Sciatic nerve (tissue), 2 donors: ENCODE measurements at places on chromosomes 12 and 14.

DNA sequence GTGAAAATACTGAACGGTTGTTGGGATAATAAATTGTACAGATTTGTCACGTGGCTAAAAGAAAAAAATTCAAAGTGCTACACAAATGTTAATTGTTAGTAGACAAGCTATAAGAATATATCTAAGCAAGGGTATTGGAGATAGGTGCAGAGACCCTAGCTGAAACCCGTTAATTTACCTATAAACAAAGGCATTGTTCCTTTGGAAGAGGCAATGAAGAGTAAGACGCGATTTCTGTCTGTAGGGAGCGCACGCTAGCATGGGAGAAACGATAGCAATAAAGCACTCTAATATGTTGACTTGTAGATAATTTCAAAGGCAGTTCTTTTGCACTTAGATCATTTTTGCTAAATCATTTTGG is 565 bp downstream of the CCDC77 start:
- no peak for DNase-seq

GRCh38 chr12:678747-679712 is 15.8 kb upstream of the NINJ2 start:
- DNase-seq = no peak

- no peak for DNase-seq
Measured at GRCh38 chr12:113039911-113040445, 16.6 kb upstream of the DTX1 start.

- DNase-seq = no peak
Measured at GRCh38 chr12:82099216-82099615, 259.0 kb downstream of the CCDC59 start.

DNA sequence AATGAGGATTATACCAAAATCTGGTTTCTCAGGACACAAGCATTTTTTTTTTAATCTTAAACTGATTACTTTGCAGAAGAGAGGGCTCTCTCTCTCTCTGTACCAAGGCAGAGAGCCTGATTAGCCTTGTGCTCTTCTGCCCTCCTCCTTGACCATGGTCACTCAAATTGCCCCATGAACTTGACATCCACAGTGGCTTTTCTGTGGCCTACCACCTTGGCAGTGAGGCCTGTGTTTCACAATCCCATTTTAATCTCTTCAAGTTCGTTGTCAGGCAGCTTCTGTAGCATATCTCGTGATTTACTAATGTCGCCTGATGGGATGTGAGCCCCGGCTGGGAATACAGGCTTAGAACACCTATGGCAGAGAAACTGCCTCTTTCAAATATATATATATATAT is 30.7 kb upstream of the PWP1 start:
- no peak for DNase-seq

GRCh38 chr12:104422441-104422840 is 34.3 kb upstream of the CHST11 start:
- no peak for DNase-seq

GRCh38 chr12:55017416-55017925 is 2.3 kb upstream of the NEUROD4 start:
- DNase-seq = no peak

DNA sequence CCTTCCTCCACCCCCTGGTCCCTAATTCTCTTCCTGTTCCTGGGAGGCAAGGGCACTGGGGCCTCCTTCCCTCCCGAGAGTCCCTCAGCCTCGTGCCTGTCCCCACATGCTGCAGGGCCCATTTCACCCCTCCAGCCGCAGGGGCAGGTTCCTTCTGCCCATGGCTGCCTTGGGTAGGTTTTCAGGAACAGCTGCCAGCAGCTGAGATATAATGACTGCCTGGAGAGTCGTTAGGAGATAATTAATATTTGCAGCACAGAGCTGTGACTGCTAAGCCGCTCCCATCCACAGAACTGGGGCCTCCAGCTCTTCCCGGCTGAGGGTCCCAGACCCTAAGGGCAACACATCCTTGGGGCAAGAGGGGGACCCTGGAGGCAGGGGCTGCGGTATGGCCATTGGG is 211.9 kb upstream of the LHX5 start:
- DNase-seq = no peak

DNA sequence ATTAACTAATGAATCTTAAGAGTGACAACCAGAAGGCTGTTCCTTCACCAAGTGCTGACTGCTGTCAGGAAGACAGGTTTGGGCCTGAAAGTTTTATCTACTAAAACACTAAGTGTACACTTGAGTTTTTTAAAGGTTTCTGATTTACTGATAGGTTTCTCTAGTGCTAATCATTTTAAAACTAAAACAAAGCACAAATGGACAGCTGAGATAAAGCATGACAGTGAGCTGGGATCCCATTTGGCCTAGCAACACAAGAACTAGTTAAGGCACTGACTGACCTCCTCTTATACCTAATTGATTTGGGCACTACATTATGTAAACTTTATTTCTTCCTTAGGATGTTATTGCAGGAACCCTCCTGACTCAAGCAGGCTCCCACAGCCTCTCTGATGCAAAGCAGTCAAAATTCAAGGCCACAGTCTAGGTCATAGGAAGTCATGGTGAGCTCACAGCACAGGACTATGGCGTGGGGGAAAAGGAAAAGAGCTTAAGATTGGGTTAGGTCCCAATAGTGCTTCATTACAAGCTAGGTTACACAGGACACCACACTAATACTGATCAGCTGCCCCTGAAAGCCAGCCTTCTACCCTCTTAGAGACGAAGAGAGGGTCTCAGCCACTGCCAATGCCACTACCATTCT is 3.5 kb downstream of the STXBP6 start:
- DNase-seq = no peak

DNA sequence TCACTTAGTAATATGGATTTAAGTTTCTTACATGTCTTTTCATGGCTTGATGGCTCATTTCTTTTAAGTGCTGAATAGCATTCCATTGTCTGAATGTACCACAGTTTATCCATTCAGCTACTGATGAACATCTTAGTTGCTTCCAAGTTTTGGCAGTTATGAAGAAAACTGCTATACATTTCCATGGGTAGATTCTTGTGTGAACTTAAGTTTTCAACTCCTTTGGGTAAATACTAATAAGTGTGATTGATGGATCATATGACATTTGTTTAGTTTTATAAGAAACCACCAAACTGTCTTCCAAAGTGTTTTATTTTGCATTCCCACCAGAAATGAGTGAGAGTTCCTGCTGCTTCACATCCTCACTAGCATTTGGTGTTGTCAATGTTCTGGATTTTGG is 119.2 kb downstream of the NAV3 start:
- DNase-seq = no peak

DNA sequence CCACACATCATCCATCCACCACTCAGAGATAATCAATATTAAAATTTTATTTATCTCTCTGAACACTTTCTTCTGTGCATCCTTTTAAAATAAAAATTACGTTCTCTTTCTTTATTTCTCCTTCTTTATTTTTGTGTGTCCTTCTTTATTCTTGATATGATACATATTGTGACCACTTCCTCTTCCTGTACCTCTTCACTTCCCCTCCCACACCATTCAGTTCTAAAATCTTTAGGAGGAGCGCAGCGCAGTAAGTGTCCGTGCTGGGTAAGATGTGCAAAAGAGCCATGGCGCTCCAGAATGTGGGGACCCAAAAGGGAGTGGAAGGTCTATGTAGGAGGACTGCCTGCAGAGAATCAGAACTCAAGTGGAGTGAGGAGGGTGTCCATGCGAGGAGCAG is 256.7 kb downstream of the ITPR2 start:
- no peak for DNase-seq

- DNase-seq = peak; percentile 67
Measured at GRCh38 chr14:106518054-106518943, 991.9 kb downstream of the TMEM121 start.

GRCh38 chr12:66130267-66131066 is at the start of gene LLPH:
LLPH (minus strand) TSS chr12:66130750; CDS start chr12:66129106, 1,644 bp downstream.
- DNase-seq = peak; percentile 93

DNA sequence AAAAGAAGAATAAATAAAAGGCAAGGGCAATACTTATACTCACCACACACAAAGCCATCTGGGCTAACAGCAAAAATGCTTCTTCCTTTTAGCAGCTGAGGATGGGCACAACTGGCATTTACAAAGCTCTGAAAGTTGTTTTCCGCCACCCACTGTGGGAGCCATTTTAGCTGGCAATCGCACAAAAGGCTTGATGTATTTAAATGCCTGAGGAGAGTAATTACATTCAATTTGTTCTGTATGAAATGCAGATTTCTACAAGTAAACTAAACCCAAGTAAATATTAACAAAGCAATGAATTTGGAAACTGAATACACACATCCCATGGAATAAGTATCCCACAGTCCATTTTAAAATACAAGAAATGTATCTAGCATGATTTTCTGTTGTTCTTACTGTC is 37.5 kb downstream of the LRIG3 start:
- no peak for DNase-seq

GRCh38 chr12:101743724-101744472 is 4.6 kb upstream of the SYCP3 start:
- no peak for DNase-seq

GRCh38 chr12:51848841-51849735 is 570 bp upstream of the FIGNL2 start:
- peak; percentile 70 for DNase-seq

DNA sequence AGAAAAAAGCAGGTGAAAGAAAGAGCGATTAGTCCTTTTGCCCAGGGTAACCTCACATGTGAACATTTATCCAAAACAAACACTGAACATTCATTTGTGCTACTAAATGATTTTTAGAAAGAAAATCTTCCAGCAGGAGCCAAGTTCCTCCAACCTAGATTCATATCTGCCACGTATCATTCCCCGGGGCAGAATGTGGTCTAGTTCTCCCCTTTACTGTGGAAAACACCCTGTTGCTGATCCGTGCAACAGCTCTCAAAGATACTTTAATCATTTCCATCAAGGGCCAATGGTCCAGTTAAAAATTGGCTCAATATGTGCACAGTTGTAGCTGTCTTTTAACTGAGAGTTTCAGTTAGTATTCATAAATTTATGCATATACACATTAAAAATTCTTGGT is 479.1 kb downstream of the ATP23 start:
- no peak for DNase-seq

DNA sequence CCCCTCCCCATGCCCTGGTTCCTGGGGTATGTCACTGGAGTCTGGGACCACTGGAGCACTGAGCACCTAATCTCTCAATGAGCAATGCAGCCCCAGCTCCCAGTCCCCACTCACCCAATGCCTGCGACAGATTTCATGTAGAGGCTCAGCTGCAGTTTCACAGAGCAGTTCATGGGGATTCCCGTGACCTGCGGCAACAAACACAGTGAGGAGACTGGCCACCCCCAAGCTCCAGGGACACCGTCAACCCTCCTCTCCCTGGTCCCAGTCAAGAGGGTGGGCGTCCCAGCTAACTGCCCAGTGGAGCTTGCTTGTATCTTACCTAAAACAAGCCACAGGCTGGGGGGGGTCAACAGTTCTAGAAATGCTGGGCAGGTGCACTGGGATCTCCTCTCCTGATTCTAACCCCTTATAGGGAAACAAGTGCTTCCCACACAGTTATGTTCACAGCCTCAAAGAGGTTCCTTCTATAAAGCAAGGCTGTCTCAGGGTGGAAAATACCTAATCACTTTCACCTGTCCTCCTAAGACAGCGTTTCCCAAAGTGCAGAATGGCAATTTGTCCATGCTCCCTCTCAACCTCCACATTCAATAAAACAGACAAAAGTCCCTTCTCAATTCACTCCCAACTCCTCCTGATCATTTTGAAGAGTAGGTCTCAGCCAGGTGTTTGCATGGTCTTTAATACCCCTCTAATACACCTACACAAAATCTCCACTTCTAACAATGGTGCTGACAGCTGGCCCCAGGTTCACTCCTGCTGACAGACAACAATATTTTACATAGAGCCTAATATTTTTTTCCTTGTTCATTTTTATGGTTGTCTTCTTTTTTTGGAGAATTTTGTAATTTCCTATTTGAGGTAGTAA is 68.3 kb downstream of the SCARB1 start:
- no peak for DNase-seq

GRCh38 chr12:131640525-131640924 is 70.4 kb upstream of the SFSWAP start:
- no peak for DNase-seq

- no peak for DNase-seq
Measured at GRCh38 chr14:77099425-77100167, 1.5 kb downstream of the CIPC start.

GRCh38 chr14:30803185-30803584 is 71.2 kb upstream of the COCH start:
- no peak for DNase-seq

GRCh38 chr14:42224053-42224888 is 617.6 kb downstream of the LRFN5 start:
- peak; percentile 86 for DNase-seq

DNA sequence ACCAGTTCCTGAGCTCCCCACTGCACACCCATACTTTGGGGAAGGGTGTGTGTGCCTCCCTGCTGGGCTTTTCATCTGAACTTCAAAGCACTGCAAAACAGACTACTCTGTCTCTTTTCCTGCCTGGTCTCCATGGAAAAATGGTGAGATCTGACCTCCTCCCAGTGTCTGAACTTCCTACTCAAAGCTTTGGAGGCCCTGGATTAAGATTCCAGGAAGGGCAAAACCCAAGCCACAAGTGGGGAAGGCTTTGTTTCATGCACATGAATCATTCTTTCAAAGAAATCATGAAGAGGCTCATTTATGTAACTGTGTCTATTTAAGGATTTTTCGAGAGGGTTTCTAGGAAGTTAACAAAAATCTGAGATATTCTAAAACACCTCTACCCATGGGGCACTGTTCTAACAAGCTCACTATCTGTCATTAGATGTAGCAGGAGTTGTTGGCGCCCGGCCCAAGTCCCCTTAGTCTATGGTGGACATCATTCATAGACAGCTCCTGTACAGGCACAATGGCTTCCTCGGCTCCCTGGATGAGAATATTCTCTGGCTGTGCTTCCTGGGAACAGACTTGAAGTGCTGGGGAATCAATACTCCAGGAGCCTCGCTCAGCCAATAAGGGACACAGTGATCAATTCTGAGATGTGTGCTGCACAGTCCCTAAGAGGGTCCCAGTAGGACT is 224.0 kb downstream of the KTN1 start:
- no peak for DNase-seq

GRCh38 chr12:104167519-104168458 is 29.8 kb upstream of the NFYB start:
- DNase-seq = no peak

DNA sequence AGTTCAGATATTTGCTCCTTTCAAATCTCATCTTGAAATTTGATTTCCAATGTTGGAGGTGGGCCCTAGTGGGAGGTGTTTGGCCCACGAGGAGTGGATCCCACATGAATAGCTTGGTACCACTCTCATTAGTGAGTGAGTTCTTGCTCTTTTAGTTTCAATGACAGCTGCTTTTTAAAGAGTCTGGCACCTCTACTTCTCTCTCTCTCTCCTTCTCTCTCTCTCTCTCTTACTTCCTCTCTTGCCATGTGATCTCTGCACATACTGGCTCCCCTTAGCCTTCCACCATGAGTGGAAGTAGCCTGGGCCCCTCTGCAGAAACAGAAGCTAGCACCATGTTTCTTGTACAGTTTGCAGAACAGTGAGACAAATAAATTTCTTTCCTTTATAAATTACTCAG is 25.1 kb downstream of the GPR65 start:
- no peak for DNase-seq

GRCh38 chr12:63319386-63319785 is 168.4 kb upstream of the AVPR1A start:
- DNase-seq = no peak

DNA sequence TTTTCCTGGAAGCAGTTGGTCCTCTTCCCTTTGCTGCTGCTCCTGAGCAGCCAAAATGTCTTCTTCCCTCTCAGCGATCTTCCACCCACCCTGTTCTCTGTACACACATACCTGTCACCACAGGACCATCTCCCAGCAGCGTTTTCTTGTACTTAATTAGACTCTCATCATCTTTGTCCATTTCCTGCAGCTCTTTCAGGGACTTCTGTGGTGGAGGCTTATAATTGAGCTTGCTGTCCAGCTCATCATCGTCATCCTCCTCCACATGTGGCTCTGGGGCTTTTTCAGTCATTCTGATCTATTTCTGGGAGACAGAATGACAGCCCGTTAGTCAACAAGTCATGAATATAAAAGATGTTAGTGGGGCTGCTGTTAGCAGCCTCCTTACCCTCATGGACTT is 11.0 kb downstream of the ARHGDIB start:
- DNase-seq = no peak
